ENCODE measurements at places on chromosomes 7 and 10. TPM values are rescaled to one million over a fixed set of nuclear protein-coding genes. Genes with fewer than 3 reads are reported as not detected.

Gene IGF2BP3
- 180 TPM for total RNA-seq

Gene GPR141
- total RNA-seq = not detected

Gene CPA4
- total RNA-seq = 9.4 TPM

Gene CD36
- total RNA-seq = 8.8 TPM

Gene C7orf33
- not detected for total RNA-seq

Gene GIMAP7
- total RNA-seq = not detected

Gene GRK5
- total RNA-seq = 33.9 TPM

Gene RET
- total RNA-seq = 0.22 TPM

Gene TET1
- 7.3 TPM for total RNA-seq

Gene RNF32
- total RNA-seq = 0.14 TPM

Gene FKBP6
- total RNA-seq = not detected

Gene RPEL1
- total RNA-seq = not detected

Gene ACTL6B
- total RNA-seq = not detected

Gene EMX2
- total RNA-seq = 0.57 TPM

Gene NRP1
- 421 TPM for total RNA-seq

Gene LHFPL3
- total RNA-seq = not detected

Gene PLPP4
- 5.5 TPM for total RNA-seq

Gene ADAM12
- 30.4 TPM for total RNA-seq

Gene LIPK
- total RNA-seq = not detected

Gene LMOD2
- not detected for total RNA-seq

Gene TAS2R16
- total RNA-seq = not detected

Gene GPR146
- 0.14 TPM for total RNA-seq

Gene EPO
- total RNA-seq = not detected

Measured in placental pericyte (primary cell).